ENCODE measurements at places on chromosomes 2 and 18.

DNA sequence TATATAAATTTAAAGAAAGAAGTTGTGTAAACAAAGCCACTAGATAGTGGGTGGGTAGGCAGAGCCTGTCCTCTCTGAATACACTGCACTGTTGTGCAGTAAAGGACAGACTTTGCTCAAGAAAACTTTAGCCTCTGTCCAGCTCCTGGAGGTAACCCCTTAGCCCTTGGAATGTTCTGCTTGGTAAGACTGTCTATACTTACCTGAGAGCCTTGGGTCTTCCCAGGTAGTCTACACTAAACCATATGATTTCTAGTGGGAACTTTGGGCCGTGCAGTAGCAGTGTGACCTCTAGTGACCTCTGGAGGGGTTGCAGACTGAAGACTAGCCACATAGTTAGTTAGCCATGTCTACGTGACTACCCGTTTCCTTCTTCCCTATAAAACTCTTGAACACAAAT lies 678.3 kb upstream of the NRXN1 start:
- DNase-seq, result no peak

GRCh38 chr2:74528600-74529356 lies 728 bp downstream of the AUP1 start:
- no peak for DNase-seq

- no peak for DNase-seq
Measured at GRCh38 chr18:5627776-5628511, 84.1 kb upstream of the EPB41L3 start.

GRCh38 chr18:39455285-39455684 lies 1889.7 kb upstream of the CELF4 start:
- DNase-seq, result no peak

GRCh38 chr2:142136571-142136970 lies 5.8 kb upstream of the LRP1B start:
- DNase-seq, result no peak

- DNase-seq, result no peak
Measured at GRCh38 chr2:39975476-39976020, 196.5 kb upstream of the THUMPD2 start.

Measured in LNCaP clone FGC (cell line).